ENCODE measurements at places on chromosomes 1 and 21.

GRCh38 chr1:210262167-210262896 lies 29.7 kb downstream of the SERTAD4 start:
- no peak for DNase-seq

GRCh38 chr1:32151319-32151787 lies 28.1 kb upstream of the TXLNA start:
- DNase-seq: no peak

DNA sequence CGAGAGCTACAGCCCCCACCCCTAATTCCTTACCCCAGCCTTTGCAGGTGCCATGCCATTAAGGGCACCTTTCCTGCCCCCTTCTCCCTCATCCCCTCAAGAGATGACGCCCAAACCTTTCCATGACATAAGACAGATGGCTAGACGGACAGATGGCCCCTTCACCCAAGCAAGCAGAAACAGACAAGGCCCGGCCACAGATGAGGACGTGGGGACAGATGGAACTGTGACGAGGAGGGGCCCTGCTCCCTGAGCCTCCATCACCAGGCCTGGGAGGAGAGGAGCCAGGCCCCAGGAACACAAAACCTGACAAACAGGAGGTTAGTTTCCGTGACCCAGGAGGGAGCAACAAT lies 24.7 kb upstream of the PEF1 start:
- DNase-seq: no peak

GRCh38 chr1:22512873-22513272 lies 50.4 kb upstream of the EPHA8 start:
- DNase-seq: no peak

DNA sequence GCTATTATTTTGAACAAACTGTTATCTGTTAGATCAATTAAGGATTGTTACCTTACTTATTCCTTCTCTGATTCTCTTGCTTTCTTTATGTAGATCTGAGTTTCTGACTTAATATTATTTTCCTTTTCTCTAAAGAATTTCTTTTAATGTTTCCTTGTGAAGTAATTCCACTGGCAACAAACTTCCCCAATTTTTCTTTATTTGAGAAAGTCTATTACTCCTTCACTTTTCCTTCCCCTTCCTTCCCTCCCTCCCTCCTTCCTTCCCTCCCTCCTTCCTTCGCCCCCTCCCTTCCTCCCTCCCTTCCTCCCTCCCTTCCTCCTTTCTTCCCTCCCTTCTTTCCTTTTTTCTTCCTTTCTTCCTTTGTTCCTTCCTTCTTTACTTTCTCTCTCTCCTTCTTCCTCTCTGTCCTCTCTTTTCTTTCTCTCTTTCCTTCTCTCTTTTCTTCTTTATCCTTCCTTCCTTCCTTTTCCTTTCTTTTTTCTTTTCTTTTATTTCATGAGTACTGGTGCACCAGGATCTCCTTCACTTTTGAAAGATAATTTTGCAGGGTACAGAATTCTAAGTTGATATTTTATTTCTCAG lies 177.5 kb downstream of the DNM3 start:
- DNase-seq: no peak

- no peak for DNase-seq
These were observed 7.4 kb upstream of the RGS13 start for GRCh38 chr1:192628396-192629057.

GRCh38 chr1:61138921-61139774 lies 56.8 kb downstream of the NFIA start:
- DNase-seq: no peak

GRCh38 chr1:150386592-150386991 lies 22.6 kb downstream of the RPRD2 start:
- no peak for DNase-seq

- no peak for DNase-seq
These were observed 139.2 kb downstream of the CLIC6 start for GRCh38 chr21:34807881-34808568.
